ENCODE measurements at places on chromosomes 6 and 20.
A peak's percentile ranks its signal among the peaks of the same experiment; 100 is the strongest.

DNA sequence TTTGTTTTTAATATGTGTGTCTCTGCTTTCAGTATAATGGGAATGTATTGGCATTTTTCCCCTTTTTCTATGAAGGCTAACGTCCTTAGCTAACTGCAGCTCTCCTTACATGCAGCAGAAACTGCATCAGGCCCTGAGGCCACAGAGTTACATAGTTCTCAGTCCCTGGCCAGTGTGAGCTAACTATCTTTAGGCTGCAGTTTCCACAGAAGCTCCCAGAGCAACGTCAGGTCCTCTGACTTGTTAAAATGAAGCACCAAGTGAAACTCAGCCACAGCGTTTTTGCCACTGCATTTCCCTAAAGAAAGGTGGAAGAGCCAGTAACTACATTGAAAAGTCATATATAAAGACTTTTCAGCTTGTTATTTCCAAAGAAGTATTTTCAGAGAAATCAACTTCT is 244.7 kb downstream of the CBLN4 start:
- peak; percentile 60 for DNase-seq

- no peak for DNase-seq
These were observed 817 bp upstream of the SLCO4A1 start for GRCh38 chr20:62641321-62642050.

- no peak for DNase-seq
These were observed 21.9 kb upstream of the AIG1 start for GRCh38 chr6:143038833-143039232.

GRCh38 chr6:83708970-83709747 is at the start of gene SNAP91:
TSS of gene SNAP91 (minus strand) at chr6:83709101. CDS start at chr6:83707927, 1,174 bp downstream.
- peak; percentile 47 for DNase-seq

DNA sequence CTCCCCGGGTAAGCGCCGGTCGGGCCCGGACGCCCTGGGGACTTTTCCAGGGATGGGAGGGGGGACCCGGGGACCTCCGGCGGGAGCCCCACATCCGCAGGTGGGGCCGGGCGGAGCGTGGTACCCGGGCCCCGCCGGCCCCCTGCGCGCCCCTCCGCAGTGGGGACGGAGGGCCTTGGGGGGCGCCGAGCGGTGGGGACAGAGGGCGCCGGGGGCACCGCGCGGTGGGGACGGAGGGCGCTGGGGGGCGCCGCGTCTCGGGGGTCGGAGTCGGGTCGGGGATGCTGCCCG is 270 bp downstream of the PLEKHG1 start:
- DNase-seq, result no peak

- DNase-seq, result no peak
These were observed 226.1 kb upstream of the CEP162 start for GRCh38 chr6:84453499-84453898.

- no peak for DNase-seq
These were observed 131.2 kb upstream of the AKAP12 start for GRCh38 chr6:151108548-151108947.

DNA sequence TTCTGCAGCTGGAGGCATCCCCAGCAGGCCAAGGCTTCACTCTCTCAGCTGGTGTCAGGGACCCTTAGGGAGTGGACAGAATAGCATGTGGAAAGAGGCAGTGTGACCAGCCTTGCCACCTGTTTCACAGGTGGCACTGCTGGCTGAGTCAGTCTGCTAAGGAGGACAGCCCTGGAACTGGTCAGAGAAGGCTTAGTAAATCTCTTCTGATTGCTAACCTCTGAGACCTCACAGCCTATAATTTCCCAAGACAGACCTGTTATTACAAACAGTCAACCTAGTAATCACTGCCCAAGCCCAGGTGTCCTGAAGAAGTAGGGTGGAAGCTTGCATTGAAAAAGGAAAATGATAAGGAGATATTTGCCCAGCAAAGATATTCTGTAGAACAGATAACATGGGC is 26.4 kb upstream of the PAQR8 start:
- DNase-seq, result no peak

DNA sequence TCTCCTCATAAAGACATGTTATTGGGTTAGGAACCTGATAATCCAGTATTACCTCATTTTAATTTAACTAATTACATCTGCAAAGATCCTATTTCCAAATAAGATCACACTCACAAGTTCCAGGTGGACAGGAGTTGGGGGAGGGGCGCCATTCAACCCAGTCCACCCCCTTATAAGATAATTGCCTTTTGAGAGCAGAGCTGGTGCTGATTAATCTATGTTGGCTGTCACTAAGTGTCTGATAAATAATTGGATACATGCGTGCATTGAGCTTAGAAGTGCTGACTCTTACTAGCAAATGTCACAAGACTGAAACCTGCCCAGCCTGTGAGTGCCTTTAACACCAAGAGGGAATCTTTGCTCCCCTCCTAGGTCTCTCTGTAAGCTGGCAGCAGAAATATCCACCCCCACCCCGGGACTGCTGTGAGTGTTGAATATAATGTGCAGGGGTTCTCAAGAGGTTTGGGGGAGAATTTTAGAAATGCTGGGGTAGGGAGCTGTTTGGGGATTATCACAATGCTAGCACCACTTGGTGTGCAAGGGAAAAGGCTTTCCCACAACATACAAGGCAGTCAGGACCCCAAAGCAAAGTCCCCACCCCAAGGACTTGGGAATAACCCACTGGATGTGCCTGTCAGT is 87.5 kb downstream of the ANKRD60 start:
- no peak for DNase-seq

- DNase-seq, result no peak
These were observed 311.8 kb upstream of the MMS22L start for GRCh38 chr6:97594844-97595243.

GRCh38 chr6:56951049-56951831 is 3.7 kb upstream of the BEND6 start:
- no peak for DNase-seq

DNA sequence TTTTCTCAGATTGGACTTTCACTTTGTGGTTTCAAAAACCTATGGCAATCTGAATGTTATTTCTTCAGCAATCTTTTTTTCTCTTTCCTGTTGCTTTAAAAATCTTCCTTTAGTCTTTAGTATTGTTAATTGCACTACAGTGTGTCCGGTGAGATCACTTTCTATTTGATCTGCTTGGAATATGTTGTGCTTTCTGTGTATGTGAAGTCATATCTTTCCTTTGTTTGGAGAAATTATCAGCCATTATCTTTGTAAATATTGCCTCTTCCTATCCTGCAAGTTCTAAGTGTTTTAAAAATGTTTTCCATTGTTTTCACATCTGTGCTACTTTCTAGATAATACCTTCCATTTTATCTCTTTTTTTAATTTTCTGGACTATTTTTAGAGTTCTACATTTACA is 171.4 kb upstream of the PRSS16 start:
- no peak for DNase-seq

DNA sequence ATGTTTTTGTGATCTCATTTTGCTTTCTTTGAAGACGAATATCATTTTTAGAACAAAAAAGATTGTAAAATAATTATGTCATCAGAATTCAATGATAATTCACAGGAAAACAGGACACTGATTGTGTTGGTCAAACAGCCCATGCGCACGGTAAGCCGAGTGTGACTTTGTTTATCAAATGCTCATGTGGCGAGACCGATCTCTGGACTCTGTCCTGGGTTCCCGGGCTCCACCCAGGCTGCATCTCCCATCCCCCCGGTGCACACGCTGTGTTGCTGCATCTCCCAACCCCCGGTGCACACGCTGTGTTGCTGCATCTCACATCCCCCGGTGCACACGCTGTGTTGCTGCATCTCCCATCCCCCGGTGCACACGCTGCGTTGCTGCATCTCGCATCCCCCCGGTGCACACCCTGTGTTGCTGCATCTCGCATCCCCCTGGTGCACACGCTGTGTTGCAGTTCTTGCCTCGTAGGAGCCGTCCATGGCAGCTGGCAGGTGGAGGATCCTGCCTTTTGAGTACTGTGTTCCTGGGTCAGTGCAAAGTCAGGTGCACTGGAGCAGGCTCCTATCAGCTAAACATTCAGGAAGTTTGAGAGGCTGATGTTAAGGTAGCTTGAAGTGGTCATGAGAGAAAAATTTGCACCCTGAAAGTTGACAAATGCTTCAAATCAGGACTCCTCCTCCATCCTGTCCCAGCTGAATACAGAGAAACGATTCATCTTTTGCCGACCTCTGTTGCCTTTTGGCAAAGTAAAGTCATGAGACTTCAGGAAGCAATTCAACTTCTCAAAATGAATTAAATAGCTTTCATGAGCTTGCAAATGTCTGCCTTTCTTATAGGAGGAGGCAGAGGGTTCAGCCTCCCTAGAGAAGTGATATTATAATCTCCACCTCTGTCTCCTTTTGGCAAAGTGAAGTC is 77.1 kb upstream of the FRMD1 start:
- DNase-seq, result no peak

- DNase-seq, result no peak
These were observed 39.2 kb downstream of the MMUT start for GRCh38 chr6:49423817-49424216.

- no peak for DNase-seq
These were observed 34.4 kb downstream of the DST start for GRCh38 chr6:56608332-56608731.

DNA sequence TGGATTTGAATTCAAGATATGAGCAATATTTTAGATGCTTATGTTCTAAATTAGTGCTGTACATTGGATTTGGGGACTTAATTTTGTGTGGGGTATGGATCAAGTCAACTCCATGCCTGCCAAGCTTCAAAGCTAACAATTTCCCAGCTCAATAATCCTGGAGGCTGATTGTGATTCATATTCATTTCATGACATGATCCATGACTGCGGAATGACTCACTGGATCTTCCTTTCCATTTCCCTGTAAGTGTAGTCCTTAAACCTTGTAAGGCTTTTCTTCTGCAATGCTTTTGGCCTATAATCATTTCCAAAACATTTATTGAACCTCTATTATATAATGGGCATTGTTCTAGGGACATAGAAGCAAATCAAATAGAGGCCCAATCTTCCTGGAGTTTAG is 44.7 kb upstream of the CCN2 start:
- DNase-seq, result no peak

- no peak for DNase-seq
These were observed 57.4 kb upstream of the TTPAL start for GRCh38 chr20:44418069-44418905.

DNA sequence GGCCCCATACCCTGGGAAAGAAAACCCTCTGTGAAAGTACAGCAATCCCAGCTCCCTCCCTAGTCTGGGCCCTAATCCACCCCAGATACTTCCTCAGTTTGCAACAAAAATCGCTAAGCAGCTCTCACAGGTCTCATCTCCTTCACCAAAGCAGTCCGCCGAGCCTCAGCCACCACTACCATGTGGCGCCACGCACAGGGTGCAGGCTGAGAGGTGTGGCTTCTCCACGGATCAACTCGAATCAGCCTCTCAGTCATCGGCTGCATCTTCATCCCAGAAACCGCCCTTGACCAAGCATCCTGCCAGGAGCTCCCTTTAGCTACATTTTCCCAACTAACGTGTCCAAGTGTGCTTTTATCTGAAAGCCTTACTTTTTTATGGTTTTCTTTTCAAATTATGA is 50.7 kb downstream of the ANKRD60 start:
- DNase-seq, result no peak

- DNase-seq, result no peak
These were observed 576.3 kb downstream of the PKHD1 start for GRCh38 chr6:51511081-51511480.

DNA sequence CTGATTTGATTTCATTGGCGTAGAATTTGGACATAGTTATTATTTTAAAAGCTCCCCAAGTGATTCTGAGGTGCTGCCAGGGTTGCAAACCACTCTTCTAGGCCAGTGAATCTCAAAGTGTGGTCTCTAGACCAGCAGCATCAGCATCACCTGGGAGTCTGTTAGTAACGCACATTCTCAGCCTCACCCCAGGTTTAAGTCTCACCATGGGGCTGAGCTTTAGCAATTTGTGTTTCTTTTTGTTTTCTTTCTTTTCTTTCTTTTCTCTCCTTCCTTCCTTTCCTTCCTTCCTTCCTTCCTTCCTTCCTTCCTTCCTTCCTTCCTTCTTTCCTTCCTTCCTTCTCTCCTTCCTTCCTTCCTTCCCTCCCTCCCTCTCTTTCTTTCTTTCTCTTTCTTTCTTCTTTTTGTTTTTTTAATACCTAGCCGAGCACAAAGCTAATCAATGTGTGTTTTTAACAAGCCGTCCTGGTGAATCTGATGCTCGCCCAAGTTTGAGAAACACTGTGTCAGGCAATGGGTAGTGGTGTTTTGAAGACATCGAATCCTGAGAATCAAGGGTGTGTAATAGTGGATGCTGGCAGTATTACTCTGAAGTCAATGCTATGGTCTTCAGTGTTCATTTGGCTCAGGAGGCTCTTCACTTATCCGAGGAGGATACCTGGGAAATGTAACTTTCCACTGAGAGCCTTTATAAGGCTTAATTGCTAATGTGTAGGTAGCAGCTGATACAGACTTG is 104.9 kb downstream of the SLX4IP start:
- no peak for DNase-seq

DNA sequence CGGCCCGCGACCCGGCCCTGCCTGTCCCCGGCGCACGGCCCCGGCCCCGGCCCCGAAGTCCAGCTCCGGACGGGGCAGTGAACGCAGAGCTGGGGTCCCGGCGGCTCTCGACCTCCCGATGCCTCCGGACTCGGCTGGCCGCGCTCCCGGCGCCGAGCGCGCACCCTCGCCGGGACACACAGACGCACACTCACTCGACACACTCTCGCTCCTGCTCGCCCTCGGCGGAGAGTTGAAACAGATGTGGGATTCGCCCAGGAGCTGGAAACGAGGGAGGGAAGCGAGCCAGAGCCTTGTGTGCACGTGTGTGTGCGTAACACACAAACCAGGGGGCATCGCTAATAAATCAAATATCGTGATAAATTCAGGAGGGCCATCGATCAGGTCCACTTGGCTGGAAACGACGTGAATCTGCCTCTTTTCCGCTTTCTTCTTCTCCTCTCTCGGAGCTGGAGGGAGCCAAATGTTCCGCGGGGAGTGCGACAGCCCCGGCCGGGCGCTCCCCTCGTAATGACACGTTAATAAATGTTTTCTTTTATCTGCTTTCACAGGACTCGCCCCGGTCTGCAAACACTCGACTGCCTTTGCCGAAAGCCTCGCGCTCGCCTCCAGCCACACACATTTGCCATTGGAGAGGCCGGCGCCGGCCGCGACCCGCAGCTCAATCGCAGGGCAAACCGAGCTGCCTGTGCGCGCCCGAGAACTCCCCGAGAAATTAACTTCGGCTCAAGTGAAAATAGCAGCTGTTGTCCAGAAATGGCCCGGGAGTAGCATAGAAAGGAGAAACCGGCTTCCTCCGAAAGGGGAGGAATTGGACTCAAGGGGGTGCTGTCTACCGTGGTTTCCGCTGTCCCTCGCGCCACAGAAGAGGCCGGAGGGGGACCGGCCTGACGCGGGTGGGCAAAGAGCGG is 828 bp upstream of the SULF2 start:
- peak; percentile 91 for DNase-seq

Data from muscle of arm (tissue), 14 donors.